Sciatic nerve (tissue), 2 donors: ENCODE measurements at places on chromosomes 12 and 14. TPM values are rescaled to one million over a fixed set of nuclear protein-coding genes. Genes with fewer than 3 reads are reported as not detected.
A peak's percentile ranks its signal among the peaks of the same experiment; 100 is the strongest.

DNA sequence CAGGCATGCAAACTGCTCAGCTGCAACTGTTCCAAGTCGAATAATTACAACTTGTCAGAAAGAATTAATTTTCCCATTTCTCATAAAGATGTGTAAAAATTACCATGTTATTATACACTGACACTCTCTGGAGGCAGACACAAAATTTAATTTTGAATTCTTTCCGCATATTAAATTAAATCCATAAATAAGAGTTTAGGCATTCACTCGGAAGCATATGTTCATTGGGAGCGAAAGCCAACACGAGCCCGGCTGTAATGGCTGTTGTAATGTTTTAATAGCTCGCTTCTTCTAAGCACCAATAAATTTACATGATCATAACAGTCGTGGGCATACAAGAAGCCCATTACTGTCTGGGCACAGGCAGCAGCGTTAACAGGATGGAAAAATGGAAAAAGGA is 189.6 kb upstream of the SOX5 start:
- DNase-seq, result no peak

DNA sequence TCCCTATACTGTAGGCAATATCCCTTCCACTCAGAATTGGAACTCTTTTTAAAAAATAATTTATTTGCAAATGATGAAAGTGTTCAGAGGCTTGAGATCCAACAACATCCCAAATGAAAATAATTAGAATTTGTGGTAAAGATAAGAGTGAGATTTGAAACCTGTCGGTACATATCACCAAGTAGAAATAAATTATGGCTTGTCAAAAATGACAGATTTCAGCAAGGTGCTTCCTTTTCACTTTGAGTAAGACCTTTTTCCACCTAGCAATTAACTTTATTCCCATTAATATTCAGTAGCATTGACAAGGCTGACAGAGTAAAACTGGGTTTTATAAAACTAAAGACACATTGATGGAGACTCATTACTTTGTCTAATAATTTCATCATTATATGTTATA is 107.7 kb upstream of the PRKD1 start:
- no peak for DNase-seq

DNA sequence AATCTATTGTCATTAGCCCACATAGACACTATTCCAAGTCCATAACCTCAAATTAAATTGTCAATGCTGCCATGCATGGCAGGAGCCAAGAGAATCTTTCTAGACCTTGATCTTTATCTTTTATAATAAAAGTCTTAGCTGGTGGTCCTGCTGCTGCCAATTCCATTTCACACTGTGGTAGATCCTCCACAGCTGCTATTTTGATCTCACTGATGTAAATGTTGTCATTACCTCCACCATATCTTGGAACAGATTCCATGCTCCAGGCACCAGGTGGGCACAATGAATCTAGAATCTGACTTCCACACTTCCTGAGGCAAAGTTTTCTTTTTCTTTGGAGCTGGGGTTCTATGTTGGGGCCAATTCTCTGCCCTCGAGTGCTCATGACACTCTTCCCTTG is 161.2 kb downstream of the TMTC3 start:
- no peak for DNase-seq

GRCh38 chr12:84814664-84815245 is 97.8 kb downstream of the SLC6A15 start:
- DNase-seq, result no peak

GRCh38 chr14:90454041-90455000 is 57.5 kb downstream of the CALM1 start:
- DNase-seq, result peak; percentile 85

ST8SIA1 gene
- 5.5 TPM for total RNA-seq

GPR137C gene
- 1.1 TPM for total RNA-seq

PROX2 gene
- total RNA-seq, result not detected

TIMM9 gene
- total RNA-seq, result 26.7 TPM

TAS2R31 gene
- total RNA-seq, result 8.8 TPM

COX8C gene
- total RNA-seq, result not detected

HOXC12 gene
- total RNA-seq, result 0.22 TPM

PSEN1 gene
- 62.1 TPM for total RNA-seq
